ENCODE measurements at places on chromosomes 1 and 21.

- DNase-seq = peak; percentile 93
Observed at GRCh38 chr1:161727256-161727924, 6.0 kb downstream of the FCRLB start.

- DNase-seq = no peak
Observed at GRCh38 chr1:222786121-222786520, 28.7 kb upstream of the DISP1 start.

- no peak for DNase-seq
Observed at GRCh38 chr1:205950826-205951549, 7.7 kb upstream of the SLC26A9 start.

DNA sequence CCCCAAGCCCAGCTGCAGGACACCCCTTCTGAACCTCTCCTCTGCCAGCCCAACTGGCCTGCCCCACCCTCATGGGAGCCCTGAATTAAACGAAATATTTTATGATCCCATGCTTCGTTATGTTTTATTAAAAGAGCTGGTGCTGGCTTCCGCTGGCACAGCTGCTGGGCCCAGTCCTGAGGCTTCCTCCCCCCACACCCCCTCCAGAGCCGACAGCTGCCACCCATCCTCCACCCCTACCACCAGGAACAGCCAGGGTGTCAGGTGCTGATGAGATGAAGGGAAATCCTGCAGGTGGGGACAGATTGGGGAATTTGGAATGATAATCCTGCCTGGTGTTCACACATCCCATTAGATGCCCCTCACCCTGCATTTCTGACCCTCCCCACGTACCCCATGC lies 19.0 kb downstream of the IGSF21 start:
- no peak for DNase-seq

- peak; percentile 17 for DNase-seq
Observed at GRCh38 chr21:45032977-45033710, 41.2 kb upstream of the ADARB1 start.

DNA sequence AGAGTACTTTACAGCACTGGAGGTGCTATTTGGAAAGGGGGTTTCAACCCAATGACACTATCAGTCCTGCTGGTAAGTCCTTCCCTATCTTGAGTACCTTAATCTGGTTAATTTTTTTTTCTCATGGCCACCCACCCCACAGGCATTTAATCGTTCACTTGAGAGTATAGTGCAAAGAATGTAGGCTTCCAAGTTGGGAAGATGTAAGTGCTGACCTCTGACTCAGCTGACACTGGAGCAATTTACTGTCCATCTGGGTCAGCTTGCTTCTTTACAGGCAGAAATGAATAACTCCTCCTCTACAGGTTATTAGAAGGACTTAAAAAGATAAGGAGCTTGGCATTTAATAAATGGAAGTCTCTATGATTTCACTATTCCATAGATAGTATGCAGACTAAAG lies 89.6 kb downstream of the AK5 start:
- DNase-seq = no peak

- no peak for DNase-seq
Observed at GRCh38 chr1:31615939-31616338, 1.6 kb upstream of the HCRTR1 start.

- no peak for DNase-seq
Observed at GRCh38 chr1:51000160-51000559, 30.1 kb downstream of the CDKN2C start.

- DNase-seq = no peak
Observed at GRCh38 chr21:27722095-27722494, 755.2 kb upstream of the ADAMTS5 start.

DNA sequence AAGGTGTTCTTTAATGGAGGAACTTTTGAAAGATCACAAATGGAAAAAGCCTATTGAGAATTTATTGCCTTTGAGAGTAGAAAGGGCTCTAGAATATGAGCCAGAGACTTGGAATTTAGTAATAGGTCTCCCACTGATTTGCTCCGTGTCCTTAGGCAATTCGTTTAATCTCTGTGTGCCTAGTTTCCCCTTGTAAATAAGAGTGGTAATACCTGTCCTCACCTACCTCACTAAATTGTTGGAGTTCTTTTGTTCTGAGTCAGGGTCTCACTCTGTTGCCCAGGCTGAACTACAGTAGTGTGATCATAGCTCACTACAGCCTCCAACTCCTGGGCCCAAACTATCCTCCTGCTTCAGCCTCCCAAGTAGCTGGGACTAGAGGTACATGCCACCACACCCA lies 15.0 kb upstream of the TEKT2 start:
- DNase-seq = no peak

- DNase-seq = no peak
Observed at GRCh38 chr21:35404247-35404646, 355.1 kb upstream of the RUNX1 start.

DNA sequence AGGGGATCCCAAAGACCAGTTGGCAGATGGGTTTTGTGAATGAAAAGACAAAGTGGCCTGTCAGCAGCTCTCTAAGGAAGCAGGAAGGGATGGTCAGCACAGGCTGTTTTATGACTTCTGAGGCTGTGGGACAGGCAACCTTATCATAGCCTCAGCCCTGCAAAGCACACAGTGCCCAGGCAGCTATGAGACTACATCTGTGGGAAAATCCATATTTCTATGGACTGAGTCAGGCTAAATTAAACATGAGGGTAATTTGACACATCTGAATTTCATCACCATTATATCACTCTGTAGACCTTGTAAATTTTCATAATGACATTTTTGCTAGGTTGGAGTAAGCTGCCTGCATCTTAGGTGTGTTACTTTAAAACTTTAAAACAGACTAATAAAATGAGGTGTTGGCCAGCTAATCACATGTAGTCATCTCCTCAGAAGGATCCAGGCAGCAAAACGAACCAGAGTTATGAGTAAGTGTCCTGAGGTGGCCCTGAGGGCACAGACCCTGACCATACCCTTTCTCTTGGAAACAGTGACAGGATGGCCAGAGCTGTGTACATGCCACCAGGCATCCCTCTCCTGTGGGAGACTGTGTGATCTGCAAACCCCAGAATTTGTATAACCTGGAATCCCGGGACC lies 14.6 kb downstream of the NGF start:
- no peak for DNase-seq

GRCh38 chr1:35544976-35545375 lies 12.2 kb downstream of the KIAA0319L start:
- no peak for DNase-seq

DNA sequence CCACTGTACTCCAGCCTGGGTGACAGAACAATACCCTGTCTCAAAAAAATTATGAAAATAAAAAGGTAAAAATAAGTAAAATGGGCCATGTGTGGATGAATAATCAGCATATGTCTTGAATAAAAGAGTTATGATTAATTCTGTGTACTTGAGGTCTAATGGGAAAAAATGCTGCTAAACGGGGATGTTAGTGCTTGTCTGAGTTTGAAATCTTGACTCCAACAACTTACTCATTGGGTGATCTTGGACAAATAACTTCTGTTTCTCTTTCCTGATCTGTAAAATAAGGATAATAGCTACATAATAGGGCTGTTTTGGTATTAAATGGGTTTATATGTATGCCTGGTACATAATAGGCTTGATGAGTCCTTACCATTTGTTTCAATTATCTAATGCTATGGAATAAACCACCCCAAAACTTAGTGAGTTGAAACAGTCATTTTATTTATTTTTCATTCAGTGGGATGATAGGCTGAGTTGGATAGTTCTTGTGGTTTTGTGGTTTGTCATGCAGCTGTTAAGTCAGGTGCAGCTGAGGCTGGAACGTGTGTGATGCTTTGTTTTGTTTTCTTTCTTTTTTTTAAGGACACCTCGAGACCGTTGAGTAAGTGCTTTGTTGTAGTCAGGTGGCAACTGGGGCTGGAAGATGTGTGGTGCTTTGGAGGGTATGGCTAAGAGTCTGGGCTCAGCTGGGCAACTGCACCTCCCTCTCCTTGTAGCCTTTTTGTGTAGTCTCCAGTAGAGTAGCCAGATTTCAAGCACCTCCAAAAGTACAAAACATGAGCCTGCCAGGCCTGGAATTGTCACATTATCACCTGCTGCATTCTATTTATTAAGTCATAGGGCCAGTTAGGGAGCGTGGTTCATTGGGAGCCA lies 4.9 kb downstream of the MDM4 start:
- no peak for DNase-seq

- DNase-seq = no peak
Observed at GRCh38 chr1:245953876-245954660, 553.0 kb downstream of the SMYD3 start.

GRCh38 chr1:38958967-38959366 lies 17.3 kb upstream of the RHBDL2 start:
- no peak for DNase-seq

DNA sequence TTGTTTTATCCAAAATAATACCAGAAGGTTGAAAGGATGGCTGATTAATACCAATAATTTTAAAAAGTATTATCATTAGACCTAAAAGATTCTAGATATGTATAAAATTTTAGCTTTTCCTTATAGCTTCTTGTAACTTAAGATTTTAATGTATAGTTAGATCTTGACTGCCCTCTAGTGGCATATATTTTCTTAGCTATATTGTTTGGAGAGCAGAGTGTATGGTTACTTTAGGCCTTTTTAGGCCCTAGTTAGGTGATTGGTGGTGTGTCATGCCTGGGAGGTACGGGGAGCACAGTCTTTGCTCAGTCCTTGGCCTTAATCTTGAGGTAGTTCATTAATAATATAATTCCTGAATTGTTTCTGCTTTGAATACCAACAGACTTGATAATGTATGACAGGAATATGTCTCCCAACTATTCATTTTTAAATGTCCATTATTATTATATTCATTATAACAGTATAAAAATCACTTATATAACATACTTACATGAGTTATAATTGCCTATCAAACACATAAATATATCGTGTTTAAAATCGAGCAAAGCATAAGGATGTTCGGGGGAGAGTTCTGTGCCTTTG lies 328.4 kb downstream of the ZP4 start:
- no peak for DNase-seq

DNA sequence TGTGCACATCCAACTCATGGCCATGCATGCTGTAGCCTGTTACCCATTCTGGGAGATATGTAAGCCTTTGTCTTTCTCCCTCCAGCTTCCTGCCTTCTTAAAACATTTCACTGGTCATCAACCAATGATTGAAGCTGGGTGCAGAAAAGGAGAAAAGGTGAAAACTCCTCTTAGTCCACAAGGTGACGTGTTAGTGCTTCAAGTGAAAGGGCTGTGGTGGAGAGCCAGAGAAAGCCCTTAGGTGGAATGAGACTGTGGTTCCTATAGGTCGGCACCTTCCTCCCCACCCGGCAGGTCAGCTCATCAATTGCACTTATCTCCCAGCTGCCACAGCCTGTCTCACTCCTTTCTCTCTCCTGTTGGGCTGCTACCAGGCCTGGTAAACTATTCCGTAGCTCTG lies 30.4 kb downstream of the ERG start:
- no peak for DNase-seq

GRCh38 chr21:29316029-29316742 lies 17.5 kb downstream of the BACH1 start:
- DNase-seq = no peak

- no peak for DNase-seq
Observed at GRCh38 chr1:109503935-109504334, 5.6 kb downstream of the AMIGO1 start.

DNA sequence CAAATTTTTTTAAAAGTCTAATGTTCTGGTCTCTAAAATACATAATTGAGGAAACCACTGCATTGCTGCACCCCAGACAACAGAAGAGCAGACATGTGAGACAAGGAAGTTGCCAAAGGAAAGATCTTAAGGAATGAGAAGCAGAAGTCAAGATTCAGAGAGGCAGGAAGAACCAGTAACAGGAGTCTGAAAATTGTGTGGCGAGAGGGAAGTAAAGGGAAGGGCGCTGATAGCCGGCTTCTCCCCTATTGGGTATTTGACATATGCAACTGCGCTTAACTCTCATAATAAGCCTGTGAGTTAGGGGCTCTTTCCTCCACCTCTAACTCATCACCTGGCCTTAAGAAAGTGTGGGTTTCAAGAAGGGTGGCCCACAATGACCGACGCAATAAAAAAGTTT lies 21.9 kb upstream of the KIF14 start:
- no peak for DNase-seq

- no peak for DNase-seq
Observed at GRCh38 chr1:95086949-95087533, 14.3 kb upstream of the ALG14 start.

- DNase-seq = no peak
Observed at GRCh38 chr1:29478879-29479278, 242.6 kb downstream of the PTPRU start.

DNA sequence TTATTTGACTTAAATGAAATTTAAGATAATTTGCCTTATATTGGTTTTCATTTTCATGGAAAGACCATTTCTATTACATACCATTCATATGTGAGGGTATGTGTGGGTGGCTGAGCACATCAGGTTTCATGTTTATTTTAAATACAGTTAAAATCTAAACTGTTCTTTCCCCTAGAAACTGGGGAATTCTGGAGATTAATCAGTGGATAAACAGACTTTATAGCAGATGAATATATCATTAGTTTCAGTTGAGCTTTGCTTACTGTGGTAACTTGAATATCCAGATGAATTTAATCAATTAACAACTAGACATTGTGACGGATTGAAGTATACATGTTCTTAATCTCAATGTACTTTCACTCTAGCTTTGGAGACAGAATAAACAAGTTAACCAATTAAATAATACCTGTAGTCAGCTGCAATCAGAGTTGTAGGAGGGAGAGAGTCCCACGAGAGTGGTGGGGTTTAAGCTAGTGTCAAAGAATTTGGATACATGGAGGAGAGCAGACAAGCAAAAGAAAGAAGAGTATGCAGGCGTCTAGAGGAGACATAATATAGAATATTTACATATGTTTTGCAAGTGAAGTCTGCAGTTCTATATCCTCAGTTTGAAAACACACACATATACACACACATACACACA lies 97.6 kb downstream of the PDE4B start:
- DNase-seq = no peak

- DNase-seq = no peak
Observed at GRCh38 chr1:52602856-52603600, 857 bp downstream of the GPX7 start.

DNA sequence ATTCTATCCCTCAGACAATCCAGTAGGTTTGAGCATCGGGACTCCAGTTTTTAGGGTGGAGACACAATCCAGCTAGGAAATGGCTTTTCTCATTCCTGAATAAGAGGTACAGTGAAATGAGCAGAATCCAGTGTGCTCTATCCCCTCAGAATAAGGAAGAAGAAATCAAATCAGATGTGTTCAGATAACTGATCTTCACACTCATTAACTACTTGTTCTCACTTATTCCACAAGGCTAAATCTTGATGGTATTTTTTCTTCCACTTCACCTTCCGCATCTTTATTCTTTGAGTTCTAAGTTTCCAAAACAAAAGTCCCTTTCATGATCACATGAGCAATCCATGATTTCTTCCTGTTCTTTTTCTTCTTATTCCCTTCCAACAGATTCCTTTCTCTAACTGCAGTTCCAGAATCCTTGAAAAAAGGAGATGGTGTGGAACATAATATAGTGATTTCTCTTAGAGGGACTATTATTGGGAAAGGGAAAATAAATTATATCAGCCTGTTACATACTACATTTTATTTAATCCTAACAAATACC lies 1.7 kb downstream of the SYT11 start:
- no peak for DNase-seq
